ENCODE measurements at places on chromosomes 6 and 20.

DNA sequence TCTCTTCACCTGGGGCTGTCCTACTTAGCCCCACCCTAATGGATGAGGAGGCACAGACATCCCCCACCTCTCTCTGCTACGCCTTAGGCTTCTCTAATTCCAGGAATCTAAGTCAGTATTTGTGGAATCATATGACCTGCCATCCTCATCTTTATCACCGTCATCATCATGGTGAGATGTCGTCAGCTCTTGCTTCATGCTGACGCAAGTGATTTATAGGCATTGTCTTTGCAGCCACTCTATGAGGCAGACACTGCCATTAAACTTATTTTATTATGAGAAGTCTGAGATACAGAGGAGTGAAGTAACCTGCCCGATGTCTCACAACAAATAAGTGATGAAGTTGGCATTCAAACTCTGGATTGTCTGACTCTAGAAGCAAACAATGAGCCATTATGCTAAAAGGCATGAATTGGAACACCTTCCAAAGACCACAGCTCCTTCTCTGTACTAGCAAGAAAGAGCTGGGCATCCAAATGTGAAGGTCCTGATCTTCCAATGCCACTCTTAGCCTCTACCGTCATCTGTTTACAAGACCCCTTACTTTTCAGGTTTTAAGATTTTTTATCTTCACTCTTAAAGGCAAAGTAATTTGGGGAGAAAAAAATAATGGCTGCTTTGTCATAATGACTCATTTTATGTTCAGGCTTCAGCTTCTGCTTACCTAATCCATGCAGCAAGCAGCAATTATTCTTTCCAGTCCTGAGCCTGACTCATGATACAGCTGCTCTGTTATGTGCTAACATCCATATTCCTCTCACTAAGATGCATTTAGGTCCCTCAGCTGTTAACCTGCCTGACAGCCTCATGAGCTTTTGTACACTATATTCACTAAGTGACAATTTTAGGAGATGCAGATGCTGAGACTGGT, 113.7 kb upstream of the BCLAF1 start:
- DNase-seq, result no peak

- no peak for DNase-seq
Measured at GRCh38 chr20:53652090-53652858, 58.6 kb upstream of the ZNF217 start.

DNA sequence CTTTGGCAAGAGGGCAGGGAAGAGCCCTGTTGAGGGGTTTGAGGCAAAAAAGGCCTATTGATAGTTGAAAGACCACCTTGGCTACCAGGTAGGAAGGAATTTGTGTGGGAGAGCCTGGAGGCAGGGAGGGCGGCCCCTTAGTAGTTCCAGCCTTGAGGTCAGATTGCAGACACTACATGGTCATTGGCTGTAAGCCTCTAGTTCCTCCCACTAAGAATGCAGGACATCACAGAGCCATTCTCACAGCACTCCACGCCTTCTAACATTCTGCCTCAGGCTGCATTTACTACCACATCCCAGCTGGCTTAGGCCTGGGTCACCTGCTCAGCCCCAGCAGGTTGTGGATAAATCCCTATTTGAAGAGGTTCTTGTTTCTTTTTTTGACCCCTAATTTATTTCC, 91.0 kb upstream of the SNX9 start:
- DNase-seq, result no peak

DNA sequence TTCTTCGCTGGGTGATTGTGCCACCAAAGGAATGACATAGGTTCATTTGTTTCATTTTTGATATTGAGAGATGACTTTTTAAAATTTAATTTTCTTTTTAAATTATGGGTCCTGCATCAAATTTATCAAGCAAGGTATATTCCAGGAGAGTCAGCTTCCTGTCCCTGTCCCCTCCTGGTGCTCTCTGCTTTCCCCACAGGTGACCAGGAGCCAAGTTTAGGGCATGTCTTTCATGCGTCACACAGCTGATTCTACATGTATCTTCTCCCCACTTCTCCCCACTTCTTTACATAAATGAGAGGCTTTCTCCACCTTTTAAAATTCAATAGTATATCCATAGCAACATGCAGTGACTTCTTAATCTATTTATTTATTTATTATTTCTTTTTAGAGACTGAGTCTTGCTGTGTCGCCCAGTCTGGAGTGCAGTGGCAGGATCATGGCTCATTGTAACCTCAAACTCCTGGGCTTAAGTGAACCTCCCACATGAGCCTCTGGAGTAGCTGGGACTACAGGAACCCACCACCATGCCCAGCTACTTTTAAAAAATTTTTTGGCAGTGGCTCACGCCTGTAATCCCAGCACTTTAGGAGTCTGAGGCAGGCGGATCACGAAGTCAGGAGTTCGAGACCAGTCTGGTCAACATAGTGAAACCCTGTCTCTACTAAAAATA, 30.0 kb downstream of the OSBPL2 start:
- DNase-seq, result no peak

DNA sequence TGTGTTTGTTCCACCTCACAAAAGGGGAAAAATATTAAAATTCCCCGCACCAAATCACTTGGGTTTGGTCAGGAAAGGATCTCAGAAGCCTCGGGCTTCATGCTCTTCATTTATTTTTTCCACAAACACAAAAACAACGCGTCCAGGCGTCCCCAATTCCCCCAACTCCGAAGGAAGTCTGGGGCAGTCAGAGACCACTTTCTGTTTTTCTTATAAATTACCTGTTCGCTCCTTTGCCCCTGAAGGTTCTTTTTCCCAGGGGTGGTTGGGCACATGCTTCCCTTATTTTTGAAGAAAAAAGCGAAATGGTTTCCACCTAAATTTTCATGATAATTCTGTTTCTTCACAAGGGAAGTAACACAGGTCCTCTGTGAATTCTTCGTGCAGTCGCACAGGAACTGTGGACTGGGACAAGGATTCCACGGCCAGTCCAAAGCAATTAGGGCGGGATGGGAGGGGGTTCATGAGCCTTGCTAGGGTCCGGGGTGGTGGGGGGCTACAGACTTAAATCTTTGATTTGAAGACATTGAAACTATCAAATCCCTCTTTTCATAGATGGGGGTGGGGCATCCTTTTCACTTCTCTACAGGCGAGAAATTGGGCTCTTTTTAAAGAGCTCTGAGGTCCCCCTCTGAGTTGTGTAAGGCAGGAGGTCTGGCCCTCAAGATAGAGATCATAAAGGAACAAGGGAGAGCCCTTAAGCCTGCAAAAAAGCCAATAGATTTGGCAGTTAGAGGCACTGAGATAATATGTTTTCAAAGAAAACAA, 30.5 kb upstream of the HFE start:
- no peak for DNase-seq

- DNase-seq, result no peak
Measured at GRCh38 chr6:4344317-4344899, 209.0 kb upstream of the ECI2 start.

- no peak for DNase-seq
Measured at GRCh38 chr20:61437280-61438206, 185.5 kb downstream of the CDH4 start.
